ENCODE measurements at places on chromosomes 13 and 19.
A peak's percentile ranks its signal among the peaks of the same experiment; 100 is the strongest.

DNA sequence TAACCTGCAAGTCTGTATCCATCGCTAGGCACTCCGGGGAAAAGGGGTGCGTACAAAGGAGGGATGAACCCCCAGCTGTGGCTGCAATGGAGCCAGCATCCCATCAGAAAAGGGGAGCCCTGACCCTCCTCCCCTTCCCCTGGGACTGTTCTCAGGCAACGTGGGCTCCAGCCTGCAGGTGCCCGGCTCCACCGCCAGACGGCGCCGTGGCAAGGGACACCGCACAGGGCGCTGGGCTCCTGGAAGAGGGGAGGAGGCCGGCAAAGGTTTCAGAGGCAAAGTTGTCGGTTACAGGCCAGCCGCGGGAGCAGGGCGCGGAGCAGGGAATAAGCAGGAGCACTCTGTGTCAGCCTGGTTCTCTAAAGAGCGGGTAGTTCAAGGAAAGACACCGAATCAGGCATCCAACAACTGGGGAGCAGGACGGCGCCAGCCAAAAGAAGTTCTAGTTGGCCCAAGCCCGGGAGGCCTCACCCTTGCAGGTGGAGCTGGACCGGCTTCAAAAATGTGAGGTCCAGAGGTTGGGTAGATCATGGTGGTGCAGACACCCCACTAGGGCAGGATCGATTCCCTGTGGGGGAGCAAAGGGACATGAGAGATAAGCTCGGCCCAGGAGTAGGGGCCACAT, 53.0 kb upstream of the ATP12A start:
- DNase-seq = no peak

DNA sequence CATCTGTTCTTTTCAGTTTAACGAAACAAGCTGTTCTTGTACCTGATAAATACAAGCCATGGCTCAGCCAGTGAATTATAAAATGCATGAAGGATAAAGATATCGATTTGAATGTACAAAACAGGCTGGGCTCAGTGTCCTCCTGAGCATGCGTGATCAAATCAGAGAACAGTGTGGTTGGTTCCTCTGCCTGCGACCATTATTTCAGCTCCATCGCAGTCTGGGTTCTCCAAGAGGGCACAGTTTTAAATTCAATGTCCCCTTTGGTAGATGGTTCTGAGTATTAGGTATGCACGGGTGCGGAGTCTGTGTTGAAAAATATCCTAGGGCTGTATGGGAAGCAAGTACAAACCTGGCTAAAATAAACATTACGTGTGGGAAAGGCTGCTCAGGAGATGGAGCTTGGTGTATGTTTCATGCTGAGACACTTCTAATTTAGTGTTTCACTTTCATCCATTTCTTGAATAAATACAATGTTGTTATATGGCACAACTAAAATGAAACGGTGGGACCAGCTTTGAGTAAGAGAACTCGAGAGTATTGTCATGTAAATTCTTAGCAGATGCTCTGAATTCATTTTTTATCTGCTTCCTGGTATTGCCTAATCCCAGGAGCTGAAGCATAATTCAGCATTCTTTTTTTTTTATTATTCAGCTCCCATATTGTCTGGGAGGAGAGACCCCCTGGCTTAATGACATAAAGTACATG, 458.7 kb downstream of the MYO16 start:
- DNase-seq = no peak

GRCh38 chr19:48687776-48688175, 8.0 kb upstream of the FUT2 start:
- DNase-seq = no peak

GRCh38 chr19:17606590-17607185, 51.2 kb downstream of the COLGALT1 start:
- DNase-seq = no peak

DNA sequence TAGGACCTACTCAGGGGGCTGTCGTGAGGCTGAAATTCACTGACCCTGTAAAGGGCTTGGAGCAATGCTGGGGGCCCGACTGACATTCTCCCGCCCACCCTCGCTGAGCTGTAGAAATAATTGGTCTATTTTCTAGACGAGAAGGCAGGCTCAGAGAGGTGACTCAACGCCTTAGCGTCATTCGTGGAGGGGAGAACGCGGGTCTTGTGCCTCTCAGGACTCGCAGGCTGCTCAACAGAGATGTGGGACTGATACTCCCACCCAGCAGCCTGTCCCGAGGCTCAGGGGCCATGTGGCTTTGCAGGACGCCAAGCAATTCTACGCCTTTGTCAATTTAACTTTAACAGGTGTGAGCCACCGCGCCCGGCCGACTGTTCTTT, 23.6 kb upstream of the ASPDH start:
- no peak for DNase-seq

DNA sequence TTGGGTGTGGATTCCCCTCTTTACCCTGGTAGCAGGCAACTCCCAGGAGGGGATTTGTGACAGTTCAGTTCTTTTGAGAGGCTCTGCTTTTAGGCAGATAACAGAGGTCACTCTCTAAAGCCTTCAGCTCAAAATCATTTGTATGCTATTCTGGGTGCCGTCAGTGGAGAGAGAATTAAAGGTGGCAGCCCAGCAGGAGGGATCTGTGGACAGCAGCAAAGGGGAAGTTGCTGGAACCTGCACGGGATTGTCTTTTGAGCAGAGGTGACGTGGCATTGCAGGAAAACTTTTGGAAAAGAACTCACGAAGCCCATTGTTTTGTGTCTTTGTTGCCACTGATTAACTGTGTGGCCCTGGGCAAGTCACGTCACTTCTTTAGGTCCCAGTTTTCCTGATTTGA, 62.4 kb upstream of the C1QTNF9 start:
- DNase-seq = no peak

DNA sequence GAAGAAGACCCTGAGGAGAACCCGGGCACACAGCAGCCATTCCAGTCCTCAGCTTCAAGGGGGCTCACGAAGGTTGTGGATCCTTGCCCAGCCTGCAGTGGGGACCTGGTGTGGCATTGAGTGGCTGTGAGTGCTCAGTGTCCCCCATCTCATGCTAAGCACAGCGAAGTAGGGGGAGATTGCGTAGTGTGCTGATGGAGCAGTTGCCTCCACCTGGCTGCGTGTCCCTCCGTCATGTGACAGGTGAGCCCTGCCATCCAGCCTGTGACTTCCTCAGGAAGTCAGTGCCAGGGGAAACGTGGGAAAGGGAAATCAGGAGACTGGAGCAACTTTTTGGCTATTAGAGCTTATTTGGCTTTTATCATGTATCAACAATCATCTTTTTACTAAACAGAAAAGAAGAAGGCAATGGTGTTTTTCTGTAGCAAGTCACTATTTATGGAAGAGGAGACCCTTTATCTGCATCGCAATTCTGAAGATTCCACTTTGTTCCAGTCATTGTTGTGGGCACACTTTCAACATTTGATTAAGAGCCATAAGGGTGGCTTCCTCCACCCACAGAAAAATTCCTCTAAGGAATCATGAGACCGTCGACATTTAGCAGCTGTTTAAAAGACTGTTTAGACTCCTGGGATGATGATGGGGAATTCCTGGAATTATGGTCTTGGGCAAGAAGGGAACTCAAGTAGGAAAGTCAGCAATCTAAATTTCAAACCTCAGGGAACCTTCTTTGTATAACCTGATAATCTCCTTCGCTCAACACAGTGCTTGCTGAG, 126.8 kb upstream of the SPATA13 start:
- no peak for DNase-seq

- no peak for DNase-seq
Measured at GRCh38 chr13:25881971-25882451, 169.8 kb downstream of the SHISA2 start.

DNA sequence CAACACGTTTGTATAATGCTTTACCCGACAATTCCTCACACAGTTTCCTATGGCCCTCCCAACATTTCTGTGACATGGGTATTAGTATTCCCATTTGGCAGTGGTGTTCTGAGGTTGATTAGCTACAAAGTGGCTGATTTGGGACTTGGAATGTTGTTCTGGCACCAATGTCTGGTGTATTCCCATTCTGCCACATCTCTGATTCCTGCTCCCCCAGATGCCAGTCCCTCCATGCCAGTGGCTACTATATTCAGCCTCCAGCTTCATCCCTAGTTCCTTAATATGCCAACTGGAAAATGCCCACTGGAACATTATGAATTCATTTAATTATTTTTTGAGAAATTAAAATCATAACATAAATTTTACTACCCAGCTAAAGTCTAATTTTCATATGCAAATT, 60.6 kb upstream of the NBEA start:
- no peak for DNase-seq

GRCh38 chr13:24698686-24699085, 18.5 kb downstream of the ATP12A start:
- no peak for DNase-seq

DNA sequence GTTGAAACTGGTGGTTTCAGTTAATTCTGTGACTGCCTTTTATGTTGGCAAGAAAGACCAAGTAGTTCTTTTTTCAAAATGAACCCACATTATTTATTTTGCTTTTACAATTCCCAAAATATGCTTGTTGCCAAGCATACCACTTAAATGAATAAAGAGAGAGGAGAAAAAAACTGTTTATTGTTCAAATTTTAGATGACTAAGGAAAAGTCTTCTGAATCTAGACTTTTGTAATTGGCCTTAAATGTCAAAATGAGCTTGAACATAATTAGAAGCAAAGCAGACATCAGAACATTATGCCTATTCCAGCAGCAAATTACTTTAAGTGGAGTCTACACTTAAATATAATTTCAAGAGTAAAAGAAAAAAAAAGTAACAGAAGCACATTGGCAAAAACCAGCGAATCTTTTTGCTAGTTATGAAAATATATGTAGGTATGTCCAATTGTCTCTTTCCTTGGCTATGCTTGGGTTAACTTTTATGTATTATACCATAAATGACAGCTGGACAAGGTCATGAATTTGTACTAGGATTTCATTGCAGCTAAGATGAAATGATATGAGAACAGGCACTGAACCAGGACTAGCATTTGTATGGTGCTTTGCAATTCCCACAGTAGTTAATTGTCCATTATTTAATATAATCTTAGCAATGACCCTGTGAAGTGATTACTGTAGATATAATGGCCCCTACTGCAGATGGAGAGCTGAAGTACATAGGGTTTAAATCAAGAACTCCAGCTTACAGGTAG, 211.9 kb downstream of the NALCN start:
- DNase-seq = no peak

GRCh38 chr13:25286969-25287961, at the start of gene MTMR6:
Gene MTMR6, minus strand, starts transcription at chr13:25287488. Its CDS starts 241 bp downstream, at chr13:25287247.
- DNase-seq = peak; percentile 97

DNA sequence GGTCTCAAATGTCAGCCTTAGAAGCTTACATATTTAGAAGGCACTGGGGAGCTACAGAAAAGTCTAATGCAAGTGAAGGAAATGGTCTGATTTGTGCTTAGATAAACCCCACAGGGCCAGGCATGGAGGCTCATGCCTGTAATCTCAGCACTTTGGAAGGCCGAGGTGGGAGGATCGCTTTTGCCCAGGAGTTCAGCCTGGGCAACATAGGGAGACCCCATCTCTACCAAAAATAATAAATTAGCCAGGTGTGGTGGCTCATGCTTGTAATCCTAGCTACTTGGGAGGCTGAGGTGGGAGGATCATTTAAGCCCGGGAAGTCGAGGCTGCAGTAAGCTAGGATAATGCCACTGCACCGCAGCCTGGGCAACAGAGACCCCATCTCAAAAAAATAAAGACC, 2.7 kb upstream of the DLL3 start:
- DNase-seq = no peak

DNA sequence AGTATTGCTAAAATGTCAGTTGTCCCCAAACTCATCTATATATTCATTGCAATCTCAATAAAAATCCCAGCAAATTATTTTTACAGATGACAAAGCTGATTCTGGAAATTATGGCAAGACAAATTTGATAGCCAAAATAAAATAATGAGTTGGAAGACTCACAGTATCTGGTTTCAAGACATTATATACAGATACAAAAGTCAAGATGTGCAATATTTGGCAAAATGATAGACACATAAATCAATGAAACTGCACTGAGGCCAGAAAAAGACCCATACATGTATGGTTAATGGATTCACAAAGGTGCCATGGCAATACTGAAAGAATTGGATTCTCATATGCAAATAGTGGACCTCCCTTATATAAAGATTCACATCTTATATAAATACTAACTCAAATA, 24.2 kb downstream of the ZNF45 start:
- no peak for DNase-seq

- no peak for DNase-seq
Measured at GRCh38 chr13:44523146-44524015, 52.7 kb downstream of the TSC22D1 start.

- DNase-seq = no peak
Measured at GRCh38 chr13:37457612-37458011, 141.0 kb downstream of the POSTN start.

GRCh38 chr19:18020212-18021085, 12.5 kb downstream of the ARRDC2 start:
- no peak for DNase-seq

- DNase-seq = no peak
Measured at GRCh38 chr13:52797176-52797575, 51.3 kb downstream of the PCDH8 start.

- no peak for DNase-seq
Measured at GRCh38 chr19:31562966-31563612, 213.9 kb upstream of the TSHZ3 start.

GRCh38 chr19:14555918-14556661, 15.8 kb downstream of the NDUFB7 start:
- DNase-seq = no peak

GRCh38 chr19:16325161-16325527, 518 bp downstream of the KLF2 start:
- DNase-seq = no peak

DNA sequence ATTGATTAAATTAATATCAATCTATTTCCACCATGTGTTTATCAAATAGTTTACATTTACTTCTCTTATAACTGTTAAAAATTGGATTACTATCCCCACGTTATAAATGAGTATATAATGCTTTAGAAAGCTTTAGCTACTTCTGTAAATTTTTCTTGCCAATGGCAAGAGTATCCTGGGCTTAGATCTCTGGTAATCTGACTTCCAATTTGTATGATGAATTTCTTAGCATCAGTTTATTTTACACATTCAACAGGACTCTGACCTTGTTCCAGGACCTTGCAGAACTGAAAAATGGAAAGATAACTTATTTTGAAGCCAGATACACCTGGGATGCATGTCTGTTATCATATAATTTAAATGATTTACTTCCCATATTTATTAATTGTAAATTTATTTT, 2759.4 kb downstream of the PCDH9 start:
- DNase-seq = no peak

- no peak for DNase-seq
Measured at GRCh38 chr13:85536706-85537105, 262.5 kb downstream of the SLITRK6 start.

GRCh38 chr19:55158848-55159749, 1.6 kb upstream of the TNNI3 start:
- DNase-seq = no peak

DNA sequence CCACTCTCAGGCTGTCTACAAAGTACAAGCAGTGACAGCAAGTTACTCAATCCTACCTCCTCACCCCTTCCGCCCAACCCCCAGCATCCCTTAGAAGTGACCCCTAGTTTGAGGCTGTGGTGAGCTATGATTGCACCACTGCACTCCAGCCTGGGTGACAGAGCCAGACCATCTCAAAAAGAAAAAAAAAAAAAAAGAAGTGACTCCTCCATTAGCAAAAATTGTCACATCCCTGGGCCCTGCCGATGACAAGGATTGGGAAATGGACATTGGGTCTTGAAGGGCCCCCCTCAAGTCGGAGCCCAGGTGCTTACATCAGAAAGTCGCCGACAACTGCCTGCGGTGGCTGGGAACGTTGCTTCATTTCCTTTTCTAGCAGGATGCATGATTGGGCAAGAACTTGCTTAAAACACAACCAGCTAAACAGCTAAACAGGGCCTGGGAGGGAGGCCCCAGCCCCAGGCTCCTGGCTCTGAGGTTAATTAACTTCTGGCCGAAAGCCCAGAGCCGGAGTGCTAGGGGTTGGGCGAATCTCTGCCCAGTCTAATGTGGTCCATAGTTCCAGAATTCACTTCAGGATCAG, 15.3 kb downstream of the RAB3D start:
- no peak for DNase-seq

- peak; percentile 36 for DNase-seq
Measured at GRCh38 chr19:11881151-11881800, 6.3 kb upstream of the ZNF69 start.

Data from stimulated activated CD4-positive, alpha-beta T cell treated with anti-CD3 and anti-CD28 coated beads, Interleukin-12 subunit alpha, Interleukin-12 subunit beta, amount 100 ng/mL, for 4 hours (primary cell).